ENCODE measurements at places on chromosomes 16 and 17. TPM values are rescaled to one million over a fixed set of nuclear protein-coding genes. Genes with fewer than 3 reads are reported as not detected.

Gene NPTX1
- 2.1 TPM for total RNA-seq

DNA sequence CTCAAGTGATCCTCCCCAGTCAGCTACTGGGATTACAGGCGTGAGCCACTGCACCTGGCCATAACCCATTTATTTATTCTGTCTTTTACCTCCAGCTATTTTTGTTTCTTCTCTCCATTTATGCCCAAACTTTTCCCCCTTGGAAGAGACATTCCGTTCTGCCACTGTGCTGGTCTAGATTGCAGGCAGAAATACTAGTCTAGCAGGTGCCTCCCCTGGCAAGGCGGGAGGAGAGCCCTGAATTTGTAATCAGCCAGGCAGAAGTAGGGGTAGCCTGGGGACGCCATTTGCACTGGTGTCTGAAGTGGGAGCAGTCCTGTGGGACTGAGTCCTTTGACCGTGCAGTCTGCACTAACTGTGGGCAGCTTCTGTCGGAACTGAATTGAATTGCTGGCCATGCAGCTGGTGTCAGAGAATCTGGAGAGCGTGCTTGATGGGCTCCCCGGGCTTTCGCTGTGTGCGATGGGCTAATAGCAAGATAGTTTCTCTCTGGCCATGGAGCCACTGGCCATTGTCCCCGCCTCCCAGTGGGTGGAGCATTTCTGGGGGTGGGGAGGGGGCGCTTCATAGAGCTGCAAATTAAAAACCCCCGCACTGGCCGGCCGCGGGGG, 31.5 kb upstream of the LITAF start:
- H3K36me3 ChIP-seq, result no peaks in the 10 kb centered on the region
- H3K27me3 ChIP-seq, result no peaks in the 10 kb centered on the region
- DNase-seq, result no peak
- H3K4me1 ChIP-seq, result peaks cover 43% of the 10 kb centered on the region

GRCh38 chr16:2081201-2082084, 33.7 kb downstream of the TSC2 start:
- H3K27ac ChIP-seq, result peak overlapping the region; percentile 54
- DNase-seq, result no peak
- peaks cover 100% of the 10 kb centered on the region for H3K36me3 ChIP-seq
- H3K4me3 ChIP-seq, result no peak overlapping the region
- H3K27me3 ChIP-seq, result no peaks in the 10 kb centered on the region

DNA sequence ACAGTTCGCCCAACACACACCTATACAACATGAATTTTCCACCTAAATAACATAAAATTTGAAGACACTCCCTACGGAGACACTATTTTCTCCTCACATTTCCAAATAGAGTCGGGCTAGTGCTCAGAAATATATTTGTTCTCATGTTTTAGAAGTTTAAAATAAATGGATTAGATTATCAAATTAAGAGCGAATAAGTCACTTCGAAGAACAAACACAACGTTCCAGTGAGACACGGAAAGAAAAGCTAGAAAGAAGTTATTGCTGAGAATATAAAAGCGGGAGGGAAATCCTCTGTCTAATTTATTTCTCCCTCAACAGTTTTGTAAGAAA, 2.0 kb upstream of the HS3ST3B1 start:
- H3K27me3 ChIP-seq, result peaks cover 88% of the 10 kb centered on the region
- H3K4me1 ChIP-seq, result peaks cover 38% of the 10 kb centered on the region
- no peak overlapping the region for H3K27ac ChIP-seq
- peak overlapping the region; percentile 66 for H3K4me3 ChIP-seq
- H3K36me3 ChIP-seq, result no peaks in the 10 kb centered on the region

DNA sequence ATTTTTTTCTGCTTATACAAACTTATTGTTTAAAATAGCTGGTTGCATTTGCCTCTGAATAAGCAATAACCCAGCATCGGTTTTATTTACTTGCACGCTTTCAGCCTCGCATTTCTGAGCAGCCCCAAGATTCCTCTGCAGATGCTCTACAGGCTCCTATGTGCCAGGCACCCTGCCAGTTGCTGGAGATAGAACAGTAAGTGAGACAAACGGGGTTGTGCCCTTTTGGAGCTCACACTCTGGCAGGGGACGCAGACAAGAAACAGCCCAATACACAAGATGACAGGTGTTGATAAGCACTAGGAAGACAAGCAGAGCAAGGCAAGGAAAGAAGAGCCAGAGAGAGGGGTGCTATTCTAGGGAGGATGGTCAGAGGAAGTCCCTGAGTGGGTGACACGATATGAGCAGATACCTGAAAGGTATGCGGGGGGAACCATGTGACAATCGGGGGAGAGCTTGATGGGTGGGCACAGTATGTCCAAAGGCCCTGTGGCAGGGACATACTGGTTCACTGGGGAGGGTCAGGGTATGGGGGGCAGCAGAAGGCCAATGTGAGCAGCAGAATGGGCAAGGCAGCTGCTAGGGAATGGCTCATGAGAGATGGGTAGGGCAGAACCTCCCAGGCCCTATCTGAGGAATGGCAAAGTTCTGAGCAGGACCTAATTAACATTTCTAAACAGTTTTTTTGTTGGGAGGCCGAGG, 18.7 kb upstream of the ADORA2B start:
- no peak for DNase-seq
- no peak overlapping the region for H3K27ac ChIP-seq
- no peaks in the 10 kb centered on the region for H3K27me3 ChIP-seq
- H3K4me1 ChIP-seq, result no peaks in the 10 kb centered on the region

- DNase-seq, result no peak
- peaks cover 46% of the 10 kb centered on the region for H3K36me3 ChIP-seq
Measured at GRCh38 chr17:45234641-45235415, 13.1 kb downstream of the FMNL1 start.

- H3K36me3 ChIP-seq, result no peaks in the 10 kb centered on the region
- H3K4me1 ChIP-seq, result no peaks in the 10 kb centered on the region
- no peak for DNase-seq
- H3K27ac ChIP-seq, result no peak overlapping the region
Measured at GRCh38 chr16:80682421-80683070, 121.9 kb downstream of the CDYL2 start.

- peak; percentile 62 for DNase-seq
- H3K4me3 ChIP-seq, result no peak overlapping the region
- H3K27me3 ChIP-seq, result no peaks in the 10 kb centered on the region
- peaks cover 24% of the 10 kb centered on the region for H3K4me1 ChIP-seq
- no peak overlapping the region for H3K27ac ChIP-seq
Measured at GRCh38 chr17:48804936-48805411, 12.1 kb downstream of the TTLL6 start.

DNA sequence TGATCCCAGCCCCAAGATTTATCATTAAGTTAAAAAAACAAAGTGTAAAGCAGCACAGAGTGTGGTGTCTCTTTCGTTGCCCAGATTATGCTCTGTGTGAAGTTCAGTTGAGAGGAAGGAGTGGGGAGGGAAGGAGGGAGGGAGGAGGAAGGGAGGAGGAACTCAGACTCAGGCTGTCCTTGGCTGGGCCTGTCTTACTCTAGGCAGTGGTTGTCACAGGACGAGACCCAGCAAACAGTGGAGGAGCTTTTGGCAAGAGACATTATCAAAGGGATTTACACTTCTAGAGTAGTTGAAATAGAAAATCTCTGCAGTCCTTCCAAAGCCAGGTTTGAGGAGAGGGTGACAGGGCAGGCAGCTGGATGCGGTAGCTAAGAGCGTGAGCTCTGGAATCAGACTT, 27.8 kb downstream of the KNOP1 start:
- no peak for DNase-seq
- no peak overlapping the region for H3K4me3 ChIP-seq
- no peaks in the 10 kb centered on the region for H3K27me3 ChIP-seq
- no peak overlapping the region for H3K27ac ChIP-seq
- peaks cover 56% of the 10 kb centered on the region for H3K36me3 ChIP-seq

DNA sequence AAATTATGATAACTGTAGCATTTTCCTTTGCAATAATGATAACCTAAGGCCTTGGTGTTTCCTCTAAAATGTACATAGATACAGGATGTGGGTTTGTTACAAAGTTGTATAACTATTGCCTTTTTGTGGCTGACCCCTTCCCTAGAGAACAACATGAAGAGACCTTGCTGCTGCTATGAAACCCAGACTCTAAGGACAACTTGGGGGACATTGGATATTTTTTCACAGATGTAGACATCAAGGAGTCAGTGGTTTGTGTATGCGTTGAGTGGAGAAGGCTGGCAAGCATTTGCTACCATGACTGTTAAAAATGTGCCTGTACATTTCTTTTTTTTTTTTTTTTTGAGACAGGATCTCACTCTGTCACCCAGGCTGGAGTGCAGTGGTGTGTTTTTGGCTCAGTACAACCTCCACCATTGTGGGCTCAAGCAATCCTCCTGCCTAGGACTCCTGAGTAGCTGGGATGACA, 12.3 kb downstream of the HMOX2 start:
- peaks cover 20% of the 10 kb centered on the region for H3K36me3 ChIP-seq
- H3K27me3 ChIP-seq, result no peaks in the 10 kb centered on the region
- H3K27ac ChIP-seq, result peak overlapping the region; percentile 51
- H3K4me1 ChIP-seq, result peaks cover 29% of the 10 kb centered on the region

Gene RHBDL3
- 0.18 TPM for total RNA-seq

GRCh38 chr16:79412783-79413225, 187.7 kb downstream of the MAF start:
- peaks cover 10% of the 10 kb centered on the region for H3K4me1 ChIP-seq
- H3K36me3 ChIP-seq, result no peaks in the 10 kb centered on the region
- no peak overlapping the region for H3K4me3 ChIP-seq

DNA sequence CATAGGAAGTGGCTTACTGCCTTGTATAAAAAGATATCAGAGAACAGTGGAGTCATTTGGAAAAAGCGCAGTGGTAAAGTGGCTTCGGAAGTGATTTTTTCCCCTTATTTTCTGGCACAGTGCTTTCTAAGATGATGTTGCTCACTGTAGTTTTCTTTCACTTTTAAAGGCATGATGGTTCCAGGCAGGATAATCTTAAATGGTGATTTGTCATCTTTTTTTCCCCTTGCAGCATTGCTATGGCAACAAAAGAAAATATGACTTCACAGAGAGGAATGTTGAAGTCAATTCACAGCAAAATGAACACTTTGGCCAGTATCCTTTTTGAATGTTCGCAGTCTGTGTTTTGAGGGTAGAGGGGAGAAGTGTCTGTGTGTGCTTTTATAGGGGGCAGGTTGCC, 42.5 kb downstream of the GOSR1 start:
- no peaks in the 10 kb centered on the region for H3K4me1 ChIP-seq
- H3K36me3 ChIP-seq, result peaks cover 56% of the 10 kb centered on the region
- no peak overlapping the region for H3K4me3 ChIP-seq
- H3K27ac ChIP-seq, result no peak overlapping the region
